ENCODE measurements at places on chromosomes 12 and 14. TPM values are rescaled to one million over a fixed set of nuclear protein-coding genes. Genes with fewer than 3 reads are reported as not detected.

DNA sequence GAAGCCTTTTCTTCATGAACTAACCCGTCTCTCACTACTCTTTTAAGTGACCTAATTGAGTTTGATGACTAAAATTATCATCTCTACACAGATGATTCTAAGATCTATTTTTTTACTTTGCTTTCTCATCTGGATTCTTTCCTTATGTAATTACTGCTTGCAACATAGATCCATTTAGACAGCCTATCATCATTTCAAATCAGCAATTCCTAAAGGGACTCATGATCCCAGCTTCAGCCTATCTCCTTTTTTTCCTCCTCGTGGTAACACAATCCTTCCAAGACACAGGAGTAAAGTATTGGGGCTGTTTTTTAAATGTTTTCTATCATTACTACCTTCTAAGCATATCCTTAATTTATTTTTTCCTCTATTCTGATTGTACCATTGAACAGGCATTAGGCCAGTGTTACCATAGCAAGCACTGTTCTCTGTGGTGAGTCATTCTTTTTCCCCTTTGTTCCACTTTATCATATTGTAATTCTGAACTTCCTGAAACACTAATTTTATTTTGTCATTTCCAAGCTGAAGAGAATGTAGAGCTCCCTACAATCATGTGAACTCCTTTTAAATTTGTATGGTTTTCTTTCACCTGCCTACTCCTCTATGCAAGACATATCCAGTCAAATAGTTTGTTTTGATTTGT is 190.4 kb upstream of the FAR2 start:
- DNase-seq: no peak

Gene GZMH
- total RNA-seq: not detected

Gene MAGOHB
- 7.9 TPM for total RNA-seq

DNA sequence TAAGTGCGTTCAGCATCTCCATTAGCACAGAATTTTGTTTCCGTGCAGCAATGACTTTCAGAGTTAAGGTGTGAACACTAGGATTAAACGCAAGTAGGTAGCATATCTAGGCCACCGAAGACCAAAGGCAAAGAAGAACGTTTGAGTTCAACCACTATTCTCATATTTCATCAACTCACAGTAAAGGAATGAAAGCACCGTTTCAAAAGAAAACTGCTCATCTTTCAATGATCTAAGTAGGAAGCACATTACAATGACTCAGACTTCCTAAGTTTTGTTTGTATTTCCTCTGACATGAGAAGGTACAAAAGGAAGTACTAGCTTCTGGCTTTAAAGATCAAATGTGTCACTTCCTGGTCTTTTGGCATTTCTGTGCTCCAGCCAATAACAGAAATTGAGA is 57.6 kb downstream of the ACADS start:
- no peak for DNase-seq

DNA sequence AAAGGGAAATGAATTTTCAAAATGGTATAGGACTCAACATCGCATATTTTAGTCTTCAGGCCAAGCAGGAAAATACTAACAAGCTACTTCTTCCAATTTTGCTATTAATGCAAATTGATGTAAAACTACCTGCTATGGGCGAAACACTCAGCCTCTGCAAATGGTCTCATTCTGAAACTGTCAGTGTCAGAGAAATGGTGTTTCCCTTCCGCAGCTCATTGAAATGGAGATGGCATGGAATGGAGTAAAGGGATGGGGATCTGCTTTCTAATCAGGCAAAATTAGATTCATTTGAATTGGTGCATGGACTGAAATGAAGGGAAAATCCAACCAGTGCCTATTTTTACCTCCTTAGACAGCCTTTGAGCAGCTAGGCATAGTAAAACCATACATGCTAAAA is 80.4 kb upstream of the EEA1 start:
- no peak for DNase-seq

DNA sequence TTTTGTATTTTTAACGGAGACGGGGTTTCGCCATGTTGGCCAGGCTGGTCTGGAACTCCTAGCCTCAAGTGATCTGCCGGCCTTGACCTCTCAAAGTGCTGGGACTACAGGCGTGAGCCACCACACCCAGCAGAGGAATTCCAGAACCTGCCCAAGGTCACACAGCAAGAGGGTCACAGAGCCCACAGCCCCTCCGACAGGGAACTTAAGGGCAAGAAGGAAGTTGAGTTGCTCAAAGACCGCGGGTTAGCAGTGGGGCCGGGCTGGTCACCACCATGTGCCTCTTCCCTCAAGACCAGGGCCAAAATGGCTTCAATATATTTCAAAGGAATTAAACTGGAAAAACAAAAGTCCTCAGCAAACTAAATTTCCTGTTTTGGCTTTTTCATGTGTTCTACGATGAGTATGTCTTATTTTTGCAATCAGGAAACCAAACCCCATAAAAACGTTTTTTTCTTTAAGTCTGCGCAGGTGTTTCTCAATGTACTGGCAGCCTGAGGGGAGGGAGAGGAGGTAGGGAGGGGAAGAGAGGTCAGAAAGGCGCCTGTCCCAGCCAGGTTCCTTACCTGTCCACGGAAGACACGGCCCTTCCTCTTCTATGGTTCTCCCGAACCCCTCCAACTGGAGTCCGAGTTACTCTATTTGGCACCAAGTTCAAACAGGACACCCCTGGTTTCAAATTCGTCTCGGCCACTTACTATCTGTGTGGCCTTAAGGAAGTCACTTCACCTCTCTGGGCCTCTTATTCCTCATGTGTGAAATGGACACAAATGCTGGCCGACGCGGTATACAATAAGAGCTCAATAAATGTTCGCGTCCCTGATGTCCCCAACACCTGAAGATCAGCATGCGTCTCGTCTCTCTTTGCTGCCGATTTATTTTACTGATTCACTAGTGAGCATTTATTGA is 778 bp downstream of the SLC8B1 start:
- DNase-seq: no peak

GRCh38 chr12:58847901-58848600 is 72.3 kb downstream of the LRIG3 start:
- DNase-seq: no peak

Gene SOAT2
- 0.74 TPM for total RNA-seq

GRCh38 chr14:22231018-22231417 is 358.0 kb downstream of the DAD1 start:
- no peak for DNase-seq

Gene GPD1
- total RNA-seq: 65.3 TPM

Gene FLRT2
- 22.8 TPM for total RNA-seq

GRCh38 chr14:64110802-64111201 is 183.4 kb downstream of the ESR2 start:
- DNase-seq: no peak

GRCh38 chr14:105993814-105994213 is 467.4 kb downstream of the TMEM121 start:
- DNase-seq: no peak

Gene KCNC2
- total RNA-seq: 0.25 TPM

Gene GPR137C
- total RNA-seq: 0.74 TPM

DNA sequence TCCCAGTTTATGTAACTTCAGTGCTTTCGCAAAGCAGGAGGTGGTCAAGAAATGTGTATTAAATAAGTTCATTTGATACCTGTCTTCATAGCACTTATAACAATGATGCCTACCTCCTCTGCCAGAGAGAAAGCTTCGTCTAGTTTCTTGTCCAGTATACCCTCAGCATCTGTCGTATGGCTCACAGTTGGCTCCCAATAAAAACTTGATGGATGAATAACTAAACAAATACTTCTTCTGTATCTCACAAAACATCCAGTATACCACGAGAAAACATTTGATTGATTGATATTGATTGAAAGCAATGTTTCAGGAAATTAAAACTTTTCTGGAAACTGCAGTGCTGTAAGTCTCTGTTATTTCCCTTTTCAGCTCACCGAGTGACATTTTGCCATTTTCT is 26.9 kb upstream of the PTGDR start:
- no peak for DNase-seq

DNA sequence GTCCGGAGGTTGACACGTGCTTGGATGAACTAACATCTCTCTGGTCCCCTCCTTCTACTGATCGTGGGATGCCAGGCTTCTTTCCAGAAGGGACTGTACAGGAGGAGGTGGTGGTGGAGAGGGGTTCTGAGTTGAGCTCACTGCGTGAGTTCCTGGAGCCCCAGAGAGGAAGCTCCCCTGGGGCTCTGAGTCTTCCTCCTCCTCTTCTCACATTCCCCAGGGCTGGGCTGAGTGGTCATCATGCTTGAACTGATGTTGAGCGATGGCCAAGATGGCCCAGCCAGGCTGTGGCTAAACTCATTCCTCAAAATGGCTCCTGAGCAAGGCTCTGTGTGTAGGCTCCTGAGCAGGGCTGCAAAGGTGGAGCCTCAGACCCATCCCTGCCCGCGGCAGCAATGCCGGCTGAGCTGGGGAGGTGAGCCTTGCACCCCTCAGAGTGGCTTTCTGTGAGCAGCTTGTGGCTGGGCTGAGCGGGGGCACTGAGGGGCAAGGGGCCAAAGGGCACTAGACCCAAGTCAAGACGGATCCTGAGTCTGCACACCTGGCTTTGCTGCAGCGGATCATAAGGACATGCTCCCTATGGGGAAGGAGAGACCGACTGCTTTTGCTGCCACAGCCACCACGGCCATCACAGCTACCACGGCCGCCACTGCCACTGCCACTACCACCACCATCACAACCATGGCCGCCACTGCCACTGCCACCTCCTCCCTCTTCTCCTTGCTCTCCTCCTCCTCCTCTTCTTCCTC is 35.4 kb downstream of the MEG3 start:
- no peak for DNase-seq

DNA sequence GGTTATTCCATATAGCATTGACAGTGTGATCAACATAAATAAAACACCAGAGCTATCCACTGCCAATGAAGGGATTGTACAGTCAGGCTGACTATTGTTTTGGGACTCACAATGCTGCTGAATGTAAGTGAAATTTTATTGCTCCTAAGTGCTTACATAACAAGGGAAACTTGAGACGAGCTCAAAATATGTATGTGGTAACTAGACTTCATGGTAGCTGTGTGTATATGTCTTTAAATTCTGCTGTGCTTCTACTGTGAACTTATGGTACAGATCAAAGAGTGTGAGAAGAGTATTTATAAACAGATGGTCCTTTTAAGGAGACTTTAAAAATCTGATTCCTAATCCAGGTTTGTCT is 6.9 kb downstream of the FLRT2 start:
- no peak for DNase-seq

DNA sequence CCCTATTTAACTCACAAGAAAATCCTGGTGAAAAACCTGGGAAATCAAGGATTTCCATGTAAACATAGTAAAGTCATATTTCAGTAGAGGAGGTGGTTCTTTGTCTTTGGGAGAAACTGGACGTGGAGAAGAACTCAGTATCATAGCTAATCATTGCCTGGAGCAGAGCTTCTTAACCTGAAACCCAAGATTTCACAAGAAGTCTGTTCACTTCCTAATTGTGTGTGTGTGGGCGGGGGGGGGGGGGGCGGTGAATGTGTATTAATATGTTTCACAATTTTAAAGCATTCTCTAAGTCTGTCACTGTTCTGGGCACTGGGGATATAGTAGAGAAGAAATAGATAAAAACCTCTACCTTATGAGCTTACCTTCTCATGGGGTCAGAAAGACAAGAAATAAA is 96.7 kb upstream of the PPP4R3A start:
- no peak for DNase-seq

- no peak for DNase-seq
These were observed 34.4 kb downstream of the TMEM116 start for GRCh38 chr12:111978545-111978944.

Data from vagina (tissue), 2 donors.